ENCODE measurements at places on chromosomes 16 and 17.

- peak; percentile 77 for DNase-seq
These were observed 77.1 kb upstream of the WSB1 start for GRCh38 chr17:27216836-27217235.

- DNase-seq: no peak
These were observed 2.6 kb upstream of the NDE1 start for GRCh38 chr16:15647294-15648014.

GRCh38 chr16:4270595-4270994, 2.2 kb downstream of the TFAP4 start:
- no peak for DNase-seq

DNA sequence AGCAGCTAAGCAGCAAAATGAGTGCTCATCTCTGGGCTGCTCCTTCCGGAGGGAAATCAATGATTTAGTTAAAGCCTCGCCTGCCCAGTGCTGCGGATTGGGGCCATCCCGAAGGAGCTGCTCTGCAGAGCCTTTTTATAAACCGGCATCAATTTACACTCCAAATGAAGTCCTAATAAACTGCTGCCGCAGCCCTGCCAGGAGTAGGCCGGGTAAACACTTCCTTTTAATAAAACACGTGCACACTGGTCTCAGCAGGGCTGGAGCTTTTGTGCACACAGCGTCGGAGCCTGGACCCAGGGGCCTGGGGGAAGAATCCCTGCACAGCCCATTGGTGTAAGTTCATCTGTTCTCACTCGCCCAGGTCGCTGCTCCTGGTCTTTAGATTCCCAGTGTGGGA, 79.6 kb upstream of the HS3ST2 start:
- no peak for DNase-seq

- DNase-seq: no peak
These were observed 702 bp downstream of the IRX5 start for GRCh38 chr16:54931120-54932014.

DNA sequence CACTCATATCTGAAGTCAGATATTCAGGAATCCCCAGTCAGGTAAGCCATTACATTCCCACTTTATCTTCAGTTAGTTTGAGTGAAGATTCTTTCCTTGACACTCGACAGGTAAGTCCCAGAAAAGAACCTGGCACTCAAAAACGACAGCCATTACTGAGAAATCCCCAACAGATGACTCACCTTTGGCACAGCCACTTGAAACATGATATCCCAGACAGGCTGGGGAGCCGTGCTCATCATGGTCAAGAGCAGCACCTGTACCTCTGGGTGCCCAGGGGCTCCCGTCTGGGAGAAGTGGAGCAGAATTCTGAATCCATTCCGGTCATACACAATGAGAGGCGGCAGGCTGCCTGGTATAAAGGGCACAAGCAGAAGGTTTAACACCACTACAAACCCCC, 16.8 kb upstream of the COG7 start:
- DNase-seq: no peak

Data from B cell (primary cell).